ENCODE measurements at places on chromosomes 11 and 22. TPM values are rescaled to one million over a fixed set of nuclear protein-coding genes. Genes with fewer than 3 reads are reported as not detected.

PLAAT5 gene
- 2.7 TPM for total RNA-seq

CPT1A gene
- total RNA-seq = 34.4 TPM

UPK2 gene
- total RNA-seq = not detected

TMPRSS13 gene
- 1.7 TPM for total RNA-seq

APIP gene
- 29.5 TPM for total RNA-seq

OR52N4 gene
- total RNA-seq = not detected

FOLR1 gene
- 4.8 TPM for total RNA-seq

DCDC1 gene
- total RNA-seq = 34.7 TPM

NLRP14 gene
- 0.88 TPM for total RNA-seq

OMP gene
- total RNA-seq = not detected

LRRC4C gene
- 45.4 TPM for total RNA-seq

CBLIF gene
- total RNA-seq = not detected

CD82 gene
- total RNA-seq = 31.1 TPM

ST3GAL4 gene
- 33.5 TPM for total RNA-seq

TP53I11 gene
- total RNA-seq = 34.5 TPM

EMID1 gene
- 12.3 TPM for total RNA-seq

TMPRSS5 gene
- 5.1 TPM for total RNA-seq

SYNGR1 gene
- 82.6 TPM for total RNA-seq

STX5 gene
- 38.0 TPM for total RNA-seq

ADAMTS15 gene
- total RNA-seq = 24.5 TPM

PKNOX2 gene
- total RNA-seq = 9.7 TPM

TRIM51 gene
- total RNA-seq = not detected

FAM111B gene
- 12.1 TPM for total RNA-seq

MS4A15 gene
- not detected for total RNA-seq

MUC6 gene
- total RNA-seq = not detected

OR52I2 gene
- total RNA-seq = not detected

TSGA10IP gene
- not detected for total RNA-seq

MUC5AC gene
- total RNA-seq = 0.16 TPM

SLC43A3 gene
- total RNA-seq = 19.0 TPM

CASTOR1 gene
- 11.8 TPM for total RNA-seq

CATSPER1 gene
- total RNA-seq = not detected

SHISA8 gene
- total RNA-seq = 0.55 TPM

HORMAD2 gene
- total RNA-seq = 1.6 TPM

OR6A2 gene
- 0.55 TPM for total RNA-seq

TSPAN18 gene
- total RNA-seq = 34.3 TPM

TRPC6 gene
- total RNA-seq = 11.6 TPM

NCR3LG1 gene
- total RNA-seq = 3.6 TPM

DDT gene
- total RNA-seq = 44.5 TPM

COMMD9 gene
- total RNA-seq = 34.8 TPM

RBM4 gene
- 189 TPM for total RNA-seq

GUCY1A2 gene
- 55.1 TPM for total RNA-seq

LDLRAD3 gene
- total RNA-seq = 25.1 TPM

FREY1 gene
- total RNA-seq = 0.82 TPM

TESMIN gene
- total RNA-seq = 2.1 TPM

EEF1G gene
- 1,400 TPM for total RNA-seq

GPHA2 gene
- not detected for total RNA-seq

ARL2 gene
- 76.0 TPM for total RNA-seq

MMP13 gene
- total RNA-seq = not detected
